ENCODE measurements at places on chromosomes 3 and 15.

DNA sequence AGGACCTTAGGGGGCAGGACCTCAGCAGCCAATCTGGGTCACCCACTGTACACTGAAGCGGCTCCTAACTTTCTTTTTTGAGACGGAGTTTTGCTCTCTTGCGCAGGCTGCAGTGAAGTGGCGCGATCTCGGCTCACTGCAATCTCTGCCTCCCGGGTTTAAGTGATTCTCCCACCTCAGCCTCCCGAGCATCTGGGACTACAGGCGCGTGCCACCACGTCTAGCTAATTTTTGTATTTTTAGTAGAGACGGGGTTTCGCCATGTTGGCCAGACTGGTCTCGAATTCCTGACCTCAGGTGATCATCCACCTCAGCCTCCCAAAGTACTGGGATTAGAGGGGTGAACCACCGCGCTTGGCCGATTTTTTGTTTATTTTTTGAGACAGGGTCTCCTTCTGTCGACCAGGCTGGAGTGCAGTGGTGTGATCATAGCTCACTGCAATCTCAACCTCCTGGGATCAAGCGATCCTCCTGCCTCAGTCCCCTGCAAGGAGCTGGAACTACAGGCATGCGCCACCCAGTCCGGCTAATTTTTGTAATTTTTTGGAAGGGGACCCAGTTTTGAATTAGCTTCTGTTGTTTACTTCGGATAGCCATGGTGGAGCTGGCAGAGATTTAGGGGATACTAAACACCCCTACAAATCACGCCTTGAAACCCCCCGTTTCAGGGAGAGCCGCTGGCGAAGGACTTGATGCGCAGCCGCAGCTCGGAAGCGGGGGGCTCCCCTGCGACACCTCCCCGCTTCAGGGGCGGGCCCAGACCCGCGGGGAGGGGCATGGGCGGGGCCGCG lies 1.5 kb upstream of the CLK3 start:
- no peak for DNase-seq

DNA sequence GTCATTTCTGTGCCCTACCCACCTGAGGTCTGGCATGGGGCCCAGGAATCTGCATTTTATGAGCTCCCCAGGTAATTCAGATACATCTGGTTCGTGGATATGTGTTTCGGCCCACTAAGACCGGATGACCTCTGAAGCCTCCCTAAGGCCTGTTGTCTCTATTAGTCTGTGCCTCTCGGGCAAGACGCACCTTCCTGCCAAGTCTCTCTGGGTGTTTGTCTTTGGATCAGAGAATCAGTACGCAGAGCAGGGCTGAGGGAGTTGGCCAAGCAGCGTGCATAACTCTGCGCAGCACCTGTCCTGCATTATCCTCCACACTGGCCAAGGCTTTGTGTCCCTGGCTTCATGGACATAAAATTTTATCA lies 181.0 kb downstream of the THSD4 start:
- no peak for DNase-seq

- no peak for DNase-seq
These were observed 12.8 kb downstream of the GABRG3 start for GRCh38 chr15:26983822-26984221.

GRCh38 chr15:63888823-63889222 lies 55.1 kb upstream of the HERC1 start:
- no peak for DNase-seq

DNA sequence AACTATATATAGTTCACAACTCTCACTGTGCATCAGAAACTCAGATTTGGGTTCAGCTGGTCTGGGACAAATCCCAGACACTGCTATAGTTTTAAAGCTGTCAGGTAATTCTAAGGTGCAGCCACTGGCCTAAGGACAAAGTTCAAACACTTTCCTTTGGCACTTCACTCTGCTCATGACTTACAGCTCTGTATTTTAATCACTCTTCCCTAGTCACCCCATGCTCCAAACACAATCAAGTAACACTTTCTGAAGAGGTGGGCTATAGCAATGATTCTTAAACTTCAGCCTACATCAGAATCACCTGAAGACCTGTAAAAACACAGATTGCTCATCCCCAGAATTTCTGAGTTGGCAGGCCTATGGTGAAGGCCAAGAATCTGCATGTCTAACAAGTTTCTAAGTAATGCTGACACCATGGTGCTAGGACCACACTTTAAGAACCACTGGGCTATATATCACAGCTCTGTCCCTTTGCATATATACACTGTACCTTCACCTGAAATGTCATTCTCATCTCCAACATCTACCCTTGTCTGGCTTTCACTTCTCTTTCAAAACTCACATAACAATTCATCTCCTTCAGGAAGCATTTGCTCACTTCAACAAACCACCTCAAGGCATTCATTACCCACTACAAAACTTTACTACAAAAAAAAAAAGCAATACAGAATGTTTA lies 21.4 kb downstream of the STAG1 start:
- DNase-seq: no peak

DNA sequence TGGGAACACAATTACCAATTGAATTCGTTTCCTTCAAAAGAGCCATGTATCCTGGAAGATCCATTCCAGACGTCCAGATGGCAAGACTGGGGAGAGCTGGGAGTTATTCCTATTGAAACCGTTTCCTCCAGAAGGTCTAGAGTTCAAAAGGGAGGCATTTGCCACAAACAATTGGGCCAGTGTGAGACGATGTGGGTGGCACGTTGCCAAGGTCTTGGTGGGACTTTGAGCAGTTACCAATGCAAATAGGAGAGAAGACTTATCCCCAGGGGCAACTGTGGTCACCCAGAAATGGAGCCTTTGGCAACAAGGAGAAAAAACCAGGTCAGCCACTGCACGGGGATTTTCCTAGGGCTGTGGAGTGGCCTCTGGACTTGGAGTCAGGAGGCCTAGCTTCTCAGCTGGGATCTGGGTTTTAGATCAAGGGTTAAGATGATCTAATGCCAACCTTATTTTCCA lies 29.6 kb upstream of the TLE3 start:
- no peak for DNase-seq

- DNase-seq: no peak
These were observed 151.2 kb upstream of the UBE2E1 start for GRCh38 chr3:23654571-23654970.

- no peak for DNase-seq
These were observed 3.0 kb downstream of the DZIP1L start for GRCh38 chr3:138112362-138112761.

- no peak for DNase-seq
These were observed 205.4 kb downstream of the PDZRN3 start for GRCh38 chr3:73419179-73419803.

- DNase-seq: no peak
These were observed 7.4 kb downstream of the PRC1 start for GRCh38 chr15:90986790-90987507.

DNA sequence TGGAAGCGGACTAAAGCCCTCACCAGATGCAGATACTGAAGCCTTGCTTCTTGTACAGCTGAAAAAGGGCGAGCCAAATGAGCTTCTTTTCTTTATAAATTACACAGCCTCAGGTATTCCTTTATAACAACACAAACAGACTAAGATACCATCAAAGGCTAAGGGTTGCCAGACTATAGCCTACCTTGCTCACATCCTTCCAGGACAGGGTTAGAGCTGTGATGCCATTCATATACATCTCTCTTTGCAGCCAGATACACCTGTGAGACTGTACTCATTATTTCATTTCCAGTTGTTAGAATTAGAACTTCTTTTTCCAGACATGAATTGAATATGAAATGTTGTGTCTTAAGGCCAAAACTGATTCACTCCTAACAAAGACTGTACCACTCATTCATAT lies 262.8 kb upstream of the NR2F2 start:
- no peak for DNase-seq
